ENCODE measurements at places on chromosomes 16 and 17.
A peak's percentile ranks its signal among the peaks of the same experiment; 100 is the strongest.

GRCh38 chr17:7063518-7064094, 16.4 kb downstream of the CLEC10A start:
- no peak for DNase-seq

- DNase-seq: no peak
These were observed 56.2 kb downstream of the PGS1 start for GRCh38 chr17:78434455-78435329.

GRCh38 chr16:1825864-1826690, 548 bp downstream of the HAGH start:
- DNase-seq: peak; percentile 76

DNA sequence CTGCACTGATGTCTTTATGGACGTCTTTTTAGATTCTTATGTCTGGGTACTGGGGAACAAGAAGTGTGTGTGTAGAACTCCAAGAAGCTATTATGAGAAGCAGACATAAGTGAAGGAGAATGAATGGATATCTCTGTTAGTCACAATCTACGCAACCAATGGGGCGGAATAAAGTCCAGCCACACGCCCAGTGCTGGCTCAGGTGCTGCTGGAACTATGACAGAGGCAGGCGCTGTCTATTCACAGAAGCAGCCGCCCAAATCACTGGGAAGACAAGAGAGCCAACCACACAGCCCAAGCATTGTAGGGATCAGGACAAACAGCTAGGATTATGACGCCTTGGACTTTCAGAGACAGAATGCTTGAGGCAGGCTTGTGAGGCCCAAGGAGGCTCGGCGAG, 43.9 kb upstream of the ICAM2 start:
- no peak for DNase-seq

DNA sequence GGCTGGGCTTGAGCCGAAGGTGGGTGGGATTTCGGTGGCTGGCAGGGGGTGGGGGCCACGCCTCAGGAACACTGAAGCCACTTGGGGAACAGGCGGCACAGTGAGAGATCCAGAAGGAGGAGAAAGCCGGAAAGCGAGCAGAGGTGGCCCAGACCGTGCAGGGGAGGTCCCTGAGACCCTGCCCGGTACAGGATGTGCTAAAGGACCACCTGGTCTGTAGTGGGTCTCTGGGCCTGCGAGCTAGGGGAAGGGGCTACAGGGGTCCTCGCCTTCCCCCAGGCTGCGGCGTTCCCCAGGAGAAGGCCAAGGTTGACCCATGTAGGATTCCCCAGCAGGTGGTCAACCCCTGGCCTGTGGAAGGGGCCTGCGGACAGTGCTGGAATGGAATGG, at the start of gene TLE7:
Gene TLE7, minus strand, starts transcription at position 4 of the 390 bp plus-strand sequence. CDS start 8,730 bp downstream, outside the sequence.
- DNase-seq: no peak

DNA sequence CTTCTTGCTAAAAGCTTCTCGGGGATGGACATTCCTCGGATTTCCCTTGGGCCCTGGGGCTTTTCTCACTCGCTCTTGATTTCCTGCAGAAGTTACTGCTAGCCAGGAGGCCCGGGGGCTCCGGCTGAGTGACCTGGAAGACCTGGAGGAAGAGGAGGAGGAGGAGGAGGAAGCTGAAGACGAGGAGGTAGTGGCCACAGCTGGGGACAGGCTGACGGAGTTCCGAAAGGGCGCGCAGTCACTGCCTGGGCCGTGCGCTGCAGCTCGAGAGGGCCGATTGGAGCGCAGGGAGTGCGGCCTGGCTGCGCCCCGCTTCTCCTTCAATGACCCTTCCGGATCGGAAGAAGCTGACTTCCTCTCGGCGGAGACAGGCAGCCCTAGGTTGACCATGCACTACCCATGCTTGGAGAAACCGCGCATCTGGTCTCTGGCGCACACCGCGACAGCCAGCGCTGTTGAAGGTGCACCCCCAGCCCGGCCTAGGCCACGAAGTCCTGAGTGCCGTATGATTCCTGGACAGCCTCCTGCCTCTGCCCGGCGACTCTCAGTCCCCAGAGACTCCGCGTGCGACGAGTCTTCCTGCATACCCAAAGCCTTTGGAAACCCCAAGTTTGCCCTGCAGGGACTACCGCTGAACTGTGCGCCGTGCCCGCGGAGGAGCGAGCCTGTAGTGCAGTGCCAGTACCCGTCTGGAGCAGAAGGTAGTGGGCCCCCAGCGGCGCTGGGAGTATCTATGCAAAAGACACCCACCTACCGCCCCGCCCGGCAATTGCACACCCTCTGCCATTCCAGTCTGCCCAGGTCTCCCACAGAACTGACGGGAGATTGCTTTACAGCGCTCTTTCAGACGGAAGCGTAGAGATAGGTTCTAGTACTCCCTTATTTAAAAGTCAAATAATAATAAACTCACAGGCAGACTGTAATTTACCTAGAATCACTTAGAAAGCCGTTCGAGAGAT, 4.9 kb downstream of the IRX6 start:
- no peak for DNase-seq

DNA sequence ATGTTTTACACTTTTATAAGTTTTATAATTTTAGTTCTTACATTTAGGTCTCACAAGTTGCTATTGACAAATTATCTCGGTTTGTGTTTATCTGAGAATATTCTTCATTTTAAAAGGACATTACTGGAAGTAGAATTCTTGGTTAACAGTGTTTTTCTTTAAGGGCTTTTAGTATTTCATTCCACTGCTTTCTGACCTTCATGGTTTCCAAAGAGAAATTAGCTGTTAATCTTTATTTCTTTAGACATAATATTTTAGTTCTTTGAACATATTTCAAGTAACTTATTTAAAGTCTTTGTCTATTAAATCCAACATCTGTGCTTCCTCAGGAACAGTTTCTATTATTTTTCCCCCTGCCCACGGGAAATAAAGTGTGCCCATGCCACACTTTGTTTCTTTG, 240.1 kb upstream of the AXIN2 start:
- no peak for DNase-seq

- peak; percentile 41 for DNase-seq
These were observed 1.3 kb upstream of the SLC6A4 start for GRCh38 chr17:30236766-30237165.

DNA sequence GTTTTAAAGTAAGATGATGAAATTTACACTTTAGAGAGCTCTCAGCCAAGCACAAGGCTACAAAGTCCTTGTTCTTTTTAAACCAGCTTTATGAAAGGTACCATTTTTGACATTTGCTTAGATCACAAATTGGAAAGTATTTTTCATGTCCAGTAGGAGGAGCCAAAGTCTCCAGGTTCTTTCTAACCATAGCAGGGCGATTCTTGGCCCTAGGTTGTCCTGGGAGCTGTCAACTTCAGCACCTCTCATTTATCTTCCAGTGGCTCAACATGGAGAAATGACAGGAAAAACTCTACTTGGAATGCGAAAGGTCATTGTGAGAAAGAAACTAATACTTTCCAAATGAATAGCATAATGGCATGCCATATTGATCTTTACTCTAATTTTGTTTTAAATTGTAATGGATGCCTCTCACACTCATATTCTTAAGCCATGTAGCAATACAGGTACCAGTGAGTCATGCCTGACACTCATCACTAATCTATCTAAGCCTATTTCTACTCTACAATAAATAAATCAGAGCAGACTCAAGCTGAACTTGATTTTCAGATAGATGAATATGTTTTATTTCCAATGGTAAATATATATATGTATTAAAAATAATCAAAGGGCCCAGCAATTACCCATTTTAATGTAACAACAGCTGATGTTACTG, 919.1 kb upstream of the EEF2KMT start:
- peak; percentile 68 for DNase-seq

DNA sequence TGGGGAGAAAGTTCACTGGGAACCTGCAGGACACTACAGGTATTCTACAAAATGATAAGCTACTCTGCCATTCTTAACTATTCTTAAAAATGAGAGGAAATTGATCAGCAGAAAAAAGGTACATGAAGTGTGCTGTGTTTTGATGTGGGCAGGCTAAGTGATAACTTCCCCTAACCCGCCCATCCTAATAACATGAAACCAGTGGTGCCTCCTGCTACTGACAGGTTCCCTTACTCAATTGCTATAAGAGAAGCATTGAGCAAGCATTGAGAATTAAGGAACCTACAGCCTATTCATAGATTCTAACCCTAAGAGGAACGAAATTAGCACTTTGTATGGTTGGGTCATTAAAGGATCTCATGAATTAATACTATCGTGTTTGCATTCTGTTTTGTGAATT, 18.9 kb downstream of the XYLT1 start:
- DNase-seq: peak; percentile 67

- DNase-seq: no peak
These were observed 9.0 kb upstream of the CDH3 start for GRCh38 chr16:68636064-68636560.

DNA sequence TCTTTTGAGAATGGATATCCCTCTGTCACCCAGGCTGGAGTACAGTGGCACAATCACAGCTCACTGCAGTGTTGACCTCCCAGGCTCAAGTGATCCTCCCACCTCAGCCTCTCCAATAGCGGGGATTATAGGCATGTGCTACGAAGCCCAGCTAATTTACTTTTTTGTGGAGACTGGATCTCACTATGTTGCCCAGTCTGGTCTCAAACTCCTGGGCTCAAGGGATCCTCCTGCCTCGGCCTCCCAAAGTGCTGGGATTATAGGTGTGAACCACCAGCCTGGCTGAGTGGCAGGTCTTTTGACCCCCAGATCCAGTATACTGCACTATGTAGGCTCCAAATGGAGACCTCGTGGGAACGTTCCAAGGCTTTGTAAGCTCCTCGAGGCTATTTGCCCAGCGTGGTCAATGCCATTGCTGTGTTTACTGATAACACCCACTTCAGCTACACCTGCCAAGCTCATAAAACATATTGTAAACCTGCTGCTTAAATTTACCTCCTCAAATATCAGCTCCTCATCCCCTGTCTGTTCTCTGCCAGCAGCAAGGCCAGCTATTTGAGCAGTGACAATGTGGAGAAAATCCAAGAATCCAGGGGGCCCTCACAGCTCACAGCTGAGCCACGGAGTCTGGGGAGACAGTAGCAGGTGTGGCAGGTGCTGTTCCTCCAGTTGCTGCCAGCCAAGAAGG, 16.2 kb upstream of the KIFC3 start:
- DNase-seq: no peak

DNA sequence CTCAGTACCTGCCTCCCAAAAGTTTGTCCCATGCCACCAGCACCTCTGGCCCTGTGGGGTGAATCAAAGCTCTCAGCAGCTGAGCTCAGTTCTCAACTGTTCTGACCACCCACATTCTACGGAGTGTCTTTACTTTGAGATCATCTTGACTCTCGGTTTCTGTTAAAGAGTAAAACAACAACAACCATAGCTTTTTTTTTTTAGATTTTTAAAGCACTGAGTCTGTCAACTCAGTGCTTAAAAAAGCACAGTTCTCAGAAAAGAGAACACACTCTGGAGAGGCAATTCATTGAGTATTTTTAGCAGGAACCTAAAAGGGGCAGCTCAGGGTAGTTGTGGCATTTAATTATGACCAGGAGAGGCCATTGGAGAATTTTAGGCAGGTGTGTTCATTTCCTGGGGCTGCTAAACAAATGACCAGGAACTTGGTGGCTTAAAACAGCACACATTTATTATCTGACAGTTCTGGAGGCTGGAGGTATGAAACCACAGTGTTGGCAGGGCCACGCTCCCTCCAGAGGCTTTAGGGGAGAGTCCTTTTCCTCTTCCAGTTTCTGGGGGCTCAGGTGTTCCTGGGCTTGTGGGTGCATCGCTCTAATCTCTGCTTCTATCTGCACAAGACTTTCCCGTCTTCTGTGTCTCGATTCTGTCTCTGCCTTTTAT, 6.7 kb upstream of the WFIKKN2 start:
- no peak for DNase-seq

GRCh38 chr17:15262291-15263205, 2.6 kb downstream of the PMP22 start:
- peak; percentile 91 for DNase-seq

DNA sequence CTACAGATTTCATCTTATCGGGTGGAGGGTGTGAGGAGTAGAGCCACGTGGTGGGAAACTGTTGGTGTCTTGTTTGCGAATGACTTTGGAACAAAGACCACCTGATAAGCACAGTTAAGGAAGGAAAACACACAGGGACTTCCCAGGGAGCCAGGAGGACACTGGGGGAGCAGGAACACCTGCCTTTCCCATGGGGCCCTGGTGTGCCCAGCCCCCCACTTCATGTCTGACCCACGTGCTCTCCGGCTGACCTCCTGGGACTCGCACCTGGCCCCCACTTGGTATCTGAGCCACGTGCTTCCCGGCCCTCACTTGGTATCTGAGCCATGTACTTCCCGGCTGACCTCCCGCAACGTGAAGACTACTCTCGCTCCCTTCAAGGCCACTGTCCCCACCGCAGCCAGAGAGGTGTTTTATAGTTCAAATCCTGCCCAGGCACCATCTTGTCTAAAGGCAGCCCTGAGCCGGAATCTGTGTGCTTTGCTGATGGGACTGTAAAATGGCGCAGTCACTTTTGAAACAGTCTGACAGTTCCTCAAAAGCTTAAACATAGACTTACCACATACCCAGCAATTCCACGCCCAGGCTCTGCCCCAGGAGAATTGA, 5.4 kb upstream of the CSNK1D start:
- DNase-seq: no peak

GRCh38 chr17:42340691-42341127, 47.5 kb downstream of the STAT3 start:
- no peak for DNase-seq

GRCh38 chr16:87855852-87856715, 13.2 kb downstream of the SLC7A5 start:
- peak; percentile 70 for DNase-seq

- no peak for DNase-seq
These were observed 11.8 kb downstream of the CDC27 start for GRCh38 chr17:47177261-47177660.

GRCh38 chr16:60204181-60204580, 1470.1 kb upstream of the GOT2 start:
- DNase-seq: no peak

GRCh38 chr16:12166271-12166670, 189.7 kb downstream of the SNX29 start:
- DNase-seq: no peak

- peak; percentile 30 for DNase-seq
These were observed 9.2 kb upstream of the CCL22 start for GRCh38 chr16:57349212-57350031.

- DNase-seq: no peak
These were observed 561.2 kb upstream of the C16orf82 start for GRCh38 chr16:26505496-26505895.

DNA sequence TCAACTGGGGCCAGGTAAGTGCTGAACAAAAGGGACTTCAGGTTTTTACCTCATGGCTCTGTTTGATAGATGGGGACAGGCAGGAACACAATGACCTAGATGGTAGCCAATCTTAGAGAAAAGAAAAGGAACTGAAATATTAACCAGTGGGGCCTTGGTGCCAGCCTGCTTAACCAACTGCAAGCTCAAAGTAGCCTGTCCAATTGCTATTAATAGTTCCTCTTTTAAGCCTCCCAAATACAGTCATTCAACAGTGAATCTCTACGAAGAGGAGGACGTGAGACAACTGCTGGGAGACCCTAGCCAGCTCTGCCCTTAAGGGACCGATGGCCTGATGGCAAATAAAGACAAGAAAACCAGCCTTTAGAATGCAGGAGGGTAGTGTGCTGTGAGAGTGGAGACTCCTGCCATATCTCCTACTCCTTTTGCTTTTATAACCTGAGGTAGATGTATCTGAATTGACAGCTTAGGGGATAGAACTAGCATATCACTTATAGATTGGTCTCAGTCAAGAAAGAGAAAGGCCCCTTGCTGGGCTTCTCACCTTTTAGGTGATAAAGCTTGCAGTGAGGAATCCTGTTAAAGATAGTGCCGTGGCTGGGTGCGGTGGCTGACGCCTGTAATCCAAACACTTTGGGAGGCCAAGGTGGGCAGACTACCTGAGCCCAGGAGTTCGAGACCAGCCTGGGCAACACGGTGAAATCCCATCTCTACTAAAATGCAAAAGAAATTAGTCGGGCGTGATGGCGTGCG, 28.3 kb downstream of the ARSG start:
- no peak for DNase-seq

Data from hematopoietic multipotent progenitor cell treated with erythropoietin and hydrocortisone succinate and interleukin-3 and kit ligand, for 6 days (in vitro differentiated cells).